ENCODE measurements at places on chromosomes 4 and X.

DNA sequence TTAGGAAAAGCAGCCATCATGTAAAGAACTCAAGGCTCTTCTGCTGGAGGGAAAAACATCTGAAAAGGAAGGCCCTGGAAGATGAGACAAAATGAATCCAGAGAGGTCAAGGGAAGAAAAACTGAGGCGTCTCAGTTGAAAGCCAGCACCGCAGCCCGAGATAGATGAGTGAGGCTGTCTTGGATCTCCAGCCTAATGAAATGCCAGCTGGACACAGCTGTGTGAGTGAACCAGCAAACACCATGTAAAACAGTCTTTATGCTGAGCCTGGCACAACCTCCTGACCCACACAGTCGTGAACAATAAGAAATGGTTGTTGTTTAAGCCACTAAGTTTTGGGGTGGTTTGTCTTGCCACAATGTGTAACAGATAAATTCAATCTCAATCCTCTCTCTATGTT lies 48.6 kb upstream of the RASL11B start:
- no peak for DNase-seq

GRCh38 chr4:76539979-76540378 lies 105.0 kb downstream of the SHROOM3 start:
- no peak for DNase-seq

- no peak for DNase-seq
Measured at GRCh38 chr4:163662768-163663167, 168.3 kb downstream of the TMA16 start.

DNA sequence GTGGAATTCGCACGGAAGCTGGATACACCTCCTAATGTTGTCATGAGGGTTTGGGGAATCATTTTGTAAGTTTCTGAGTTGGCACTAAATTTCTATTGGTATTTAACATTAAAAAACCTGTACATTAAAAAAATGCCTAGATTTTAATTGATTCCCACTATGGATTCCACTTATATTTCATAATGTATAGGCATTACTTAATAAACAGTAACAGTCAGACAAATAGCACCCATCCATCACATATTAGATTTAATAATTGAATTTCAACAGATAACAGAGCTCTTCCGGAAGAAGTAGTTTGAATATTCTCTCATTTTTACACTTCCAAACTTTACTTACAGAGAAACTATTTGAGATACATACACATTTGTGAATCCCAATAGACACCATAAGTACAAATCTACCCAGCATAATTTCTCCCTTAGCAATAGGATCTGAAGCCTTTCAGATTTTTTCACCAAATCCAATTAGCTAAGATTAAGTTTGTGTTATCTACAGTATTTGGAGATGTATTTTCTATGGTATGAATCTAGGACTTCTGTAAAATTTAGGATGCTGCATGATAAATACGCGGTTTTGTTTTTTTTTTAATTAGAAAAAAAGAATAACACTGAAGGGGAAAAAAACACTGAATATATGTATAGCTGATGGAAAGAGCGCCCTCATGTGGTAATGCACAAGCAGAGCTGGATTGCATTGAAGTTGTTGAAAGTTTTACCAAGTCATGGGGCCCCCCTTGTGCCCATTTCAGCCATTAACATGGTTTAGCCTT lies 12.2 kb upstream of the ODAM start:
- peak; percentile 28 for DNase-seq

Data from Caki2 (cell line).